ENCODE measurements at places on chromosomes 4 and X.

DNA sequence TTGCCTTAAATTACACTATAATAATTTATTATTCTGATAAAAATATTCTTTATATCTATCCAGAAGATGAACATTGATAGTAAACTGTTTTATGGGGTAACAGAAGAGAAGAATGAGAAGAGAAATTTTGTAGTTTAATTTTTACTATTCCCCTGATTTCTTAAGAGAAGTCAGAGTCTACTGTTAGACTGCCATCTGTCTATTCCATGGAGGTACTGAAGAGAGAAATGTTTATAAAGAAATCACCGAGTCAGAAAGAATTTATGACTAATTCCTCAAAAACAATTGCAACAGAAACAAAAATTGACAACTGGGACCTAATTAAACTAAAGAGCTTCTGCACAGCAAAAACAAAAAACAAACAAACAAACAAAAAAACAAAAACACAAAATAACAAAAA is 149.9 kb downstream of the FGF16 start:
- no peak for DNase-seq

DNA sequence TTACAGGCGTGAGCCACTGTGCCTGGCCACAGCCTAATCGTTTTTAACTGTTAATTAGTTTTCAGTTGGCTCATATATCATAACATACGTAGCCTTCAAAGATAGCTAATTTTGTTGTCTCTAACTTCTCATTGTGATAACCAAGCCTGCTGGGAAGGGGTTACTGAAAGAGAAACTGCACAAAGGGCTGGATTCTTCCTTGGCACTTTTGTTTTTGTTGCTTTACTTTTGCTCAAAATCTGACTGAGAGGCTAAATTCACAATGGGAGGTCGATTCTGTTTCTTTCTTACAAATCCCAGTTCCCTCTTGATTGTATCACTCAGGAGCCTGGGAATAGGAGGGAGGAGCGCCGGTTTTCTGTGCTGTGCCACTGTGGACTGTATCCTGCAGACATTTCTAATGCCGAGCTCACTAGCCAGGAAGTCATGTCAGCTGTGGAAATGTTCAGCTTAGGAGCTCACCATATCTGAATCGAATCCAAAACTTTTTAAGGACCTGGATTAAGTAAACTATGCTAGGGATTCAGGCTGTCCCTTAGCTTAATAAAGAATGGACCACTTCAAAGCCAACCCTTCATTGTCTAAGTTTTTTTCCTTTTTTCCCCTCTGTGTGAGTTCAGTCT is 120.5 kb upstream of the FAT1 start:
- no peak for DNase-seq

DNA sequence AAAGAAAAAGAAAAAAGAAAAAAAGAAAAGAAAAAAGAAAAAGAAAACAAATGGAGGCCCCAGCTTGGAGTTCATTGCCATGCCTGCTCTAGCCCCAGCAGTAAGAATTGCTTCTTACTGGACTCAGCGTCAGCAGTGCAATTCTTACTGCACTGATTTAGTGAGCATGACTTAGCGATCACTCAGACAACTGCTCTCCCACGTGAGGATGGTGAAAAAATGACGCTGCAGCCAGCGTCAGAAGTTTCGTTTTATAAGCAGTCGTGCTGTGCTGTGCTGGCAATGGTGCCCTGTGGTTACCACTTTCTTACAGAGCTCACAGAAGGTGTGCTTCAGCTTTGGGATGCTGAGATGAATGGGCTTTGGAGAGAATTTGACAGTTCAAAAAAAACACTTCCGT is 68.3 kb upstream of the DDX3X start:
- no peak for DNase-seq

- no peak for DNase-seq
Observed at GRCh38 chr4:76518241-76518640, 83.2 kb downstream of the SHROOM3 start.

- no peak for DNase-seq
Observed at GRCh38 chr4:110754716-110755115, 131.8 kb upstream of the PITX2 start.

- no peak for DNase-seq
Observed at GRCh38 chr4:78459327-78459726, 92.2 kb upstream of the ANXA3 start.

Data from cortex of kidney (tissue), 1 donor.